ENCODE measurements at places on chromosomes 6 and 20.

DNA sequence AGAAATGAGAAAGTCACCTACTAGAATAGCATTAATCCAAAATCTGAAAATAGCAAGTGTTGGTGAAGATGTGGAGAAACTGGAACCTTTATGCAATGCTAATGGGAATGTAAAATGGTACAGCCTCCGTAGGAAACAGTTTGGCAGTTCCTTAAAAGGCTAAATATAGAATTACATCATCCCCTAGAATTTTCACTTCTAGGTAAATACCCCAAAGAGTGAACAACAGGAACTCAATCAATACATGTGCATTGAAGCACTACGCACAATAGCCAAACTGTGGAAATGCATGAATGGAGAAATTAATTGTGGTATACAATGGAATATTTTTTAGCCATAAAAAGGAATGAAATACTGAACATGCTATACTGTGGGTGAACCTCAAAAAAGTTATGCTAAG lies 982.0 kb upstream of the FLRT3 start:
- DNase-seq = no peak

DNA sequence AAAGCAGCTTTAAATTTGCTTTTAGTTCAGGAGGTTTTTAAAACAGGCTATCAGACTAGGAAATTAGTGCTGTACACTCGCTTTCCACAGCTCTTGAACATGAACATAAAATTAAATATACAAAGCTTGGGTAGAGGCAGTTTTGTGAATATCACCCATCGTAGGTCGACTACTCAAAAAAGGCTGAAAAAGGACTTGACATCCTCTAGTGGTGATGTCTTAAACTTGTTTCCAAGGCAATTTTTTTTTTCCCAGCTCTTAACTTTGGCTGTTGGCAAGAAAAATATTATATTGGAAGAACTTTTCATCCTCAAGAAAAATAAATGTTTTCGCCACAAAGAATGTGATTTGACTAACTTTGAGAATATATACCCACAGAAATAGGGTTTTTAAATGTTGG lies 2.9 kb downstream of the MAP7 start:
- DNase-seq = no peak

DNA sequence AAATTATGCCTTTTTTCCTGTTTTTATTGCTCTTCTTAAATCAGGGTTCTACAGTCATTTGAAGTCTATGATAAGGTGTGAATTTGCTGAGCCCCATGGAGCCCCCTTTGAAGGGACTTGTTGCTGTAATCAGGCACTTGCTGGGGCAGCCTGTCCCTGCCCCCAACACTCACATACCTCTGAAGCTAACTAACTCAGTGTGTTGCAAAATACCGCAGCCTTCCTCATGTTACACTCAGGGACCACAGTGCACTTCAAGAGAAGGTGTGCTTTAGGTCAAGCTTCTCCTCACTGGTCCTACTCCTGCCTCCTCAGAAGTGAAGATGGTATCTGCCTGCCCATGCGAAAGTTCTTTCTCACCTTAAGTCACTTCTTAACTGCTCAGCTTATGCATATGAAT lies 66.1 kb upstream of the GLP1R start:
- DNase-seq = no peak

DNA sequence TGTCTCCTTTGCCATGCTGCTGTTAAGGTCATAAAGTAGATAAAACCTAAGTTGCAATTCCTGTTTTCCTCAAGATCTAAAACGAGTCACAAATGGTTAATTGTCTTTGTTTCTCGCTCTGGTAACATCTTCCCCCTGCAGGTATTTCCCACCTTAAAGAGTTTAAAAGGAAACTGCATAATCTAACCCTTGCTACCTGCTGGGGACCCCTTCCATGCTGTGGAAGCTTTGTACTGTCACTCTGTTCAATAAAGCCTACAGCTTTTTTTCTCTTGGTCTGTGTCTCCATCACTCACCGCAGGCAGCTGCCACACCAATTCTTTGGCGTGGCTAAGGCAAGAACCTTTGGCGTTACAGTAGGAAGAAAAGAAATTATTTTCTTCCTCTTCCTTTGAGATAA lies 117.7 kb upstream of the GJE1 start:
- no peak for DNase-seq

DNA sequence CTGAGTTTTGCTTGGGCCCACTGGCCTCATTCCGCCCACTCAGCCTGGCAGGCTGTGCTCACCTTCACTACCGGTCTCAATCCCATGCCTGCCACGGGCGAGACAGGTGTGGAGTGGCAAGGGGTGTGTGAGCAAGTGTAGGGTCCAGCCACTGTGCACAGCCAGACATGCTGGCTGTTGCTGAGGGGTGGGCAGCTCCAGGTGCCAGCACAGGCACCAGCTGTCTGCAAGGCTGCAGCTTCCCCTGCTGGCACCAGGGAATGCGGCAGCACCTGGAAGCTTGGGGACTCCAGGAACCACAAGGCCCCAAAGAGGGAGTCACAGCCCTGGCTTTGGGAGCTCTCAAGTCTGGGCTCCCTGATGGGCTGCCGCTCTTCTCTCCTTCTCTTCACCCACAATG lies 372.7 kb downstream of the CBLN4 start:
- no peak for DNase-seq

- no peak for DNase-seq
Observed at GRCh38 chr20:57966620-57967019, 256.8 kb upstream of the PMEPA1 start.

DNA sequence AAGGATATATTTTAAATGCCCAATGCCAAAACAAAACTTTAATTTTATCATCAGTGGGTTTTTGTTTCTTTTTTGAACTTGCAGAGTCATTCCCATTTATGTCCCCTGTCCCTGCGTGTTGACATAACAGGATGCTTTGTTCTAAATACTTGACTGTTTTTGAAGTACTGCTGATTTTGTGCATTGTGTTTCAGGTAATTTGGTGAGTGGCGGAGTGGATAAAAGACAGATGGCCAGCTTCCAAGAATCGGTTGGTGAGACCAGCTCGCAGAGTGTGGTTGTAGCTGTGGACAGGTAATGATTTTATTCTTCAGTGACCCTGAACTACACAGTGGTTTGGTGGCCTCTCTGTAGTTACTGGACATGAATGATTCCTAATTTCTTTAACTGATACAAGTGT lies 50.5 kb upstream of the CSE1L start:
- no peak for DNase-seq

- DNase-seq = no peak
Observed at GRCh38 chr6:163180874-163181541, 233.5 kb upstream of the QKI start.
